ENCODE measurements at places on chromosomes 2 and 18.

DNA sequence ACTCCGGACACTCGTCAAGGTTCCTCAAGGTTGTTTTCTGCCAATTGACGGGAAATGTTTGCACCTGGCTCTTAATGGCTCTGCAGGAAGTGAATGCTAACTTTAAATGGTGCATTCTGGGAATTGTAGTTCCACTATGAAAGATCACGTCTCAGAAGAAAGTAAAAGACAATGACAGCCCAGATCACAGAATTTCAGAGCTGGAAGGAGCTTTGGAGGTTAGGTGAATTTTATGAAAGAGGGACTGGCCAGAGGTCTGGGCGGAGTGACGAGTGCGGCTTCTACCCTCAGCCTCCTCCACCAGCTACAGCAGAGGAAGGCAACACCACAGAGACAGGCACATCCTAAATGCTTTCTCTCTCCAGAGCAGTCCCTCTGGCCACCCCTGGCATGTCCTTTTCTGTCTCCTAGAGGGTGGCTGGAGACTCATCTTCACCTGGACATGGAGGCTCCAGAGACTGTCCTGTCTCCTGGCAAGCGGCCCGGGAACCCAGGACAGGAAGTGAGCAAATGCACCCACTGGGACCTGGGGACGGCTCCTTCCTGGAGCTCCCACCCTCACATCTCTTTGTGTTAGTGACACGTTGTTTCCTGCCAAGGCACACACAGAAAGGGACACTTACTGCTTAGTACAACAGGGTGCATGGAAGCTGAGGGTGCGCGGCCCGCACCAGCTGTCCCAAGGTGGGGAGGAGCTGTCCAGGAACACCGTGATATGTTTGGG is 19.4 kb downstream of the THAP4 start:
- no peak for DNase-seq
- no peaks in the 10 kb centered on the region for H3K36me3 ChIP-seq
- peak overlapping the region; percentile 25 for H3K4me3 ChIP-seq

DNA sequence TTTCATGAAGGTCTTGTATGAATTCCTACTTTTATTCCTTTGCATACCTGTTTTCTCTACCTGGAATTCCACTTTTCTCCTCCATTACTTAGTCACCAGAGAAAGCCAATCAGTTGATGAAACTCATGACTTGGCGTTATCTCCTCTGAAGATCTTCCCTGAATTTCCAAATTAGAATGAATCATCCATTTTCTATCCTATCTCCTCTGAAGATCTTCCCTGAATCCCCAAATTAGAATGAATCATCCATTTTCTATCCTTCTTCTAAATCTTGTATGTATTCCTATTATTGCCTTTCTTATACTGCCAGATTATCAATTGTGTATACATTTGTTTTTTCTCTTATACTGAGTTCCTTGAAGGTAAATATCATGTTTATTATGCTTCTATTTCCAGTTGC is 440.4 kb downstream of the CCDC85A start:
- H3K36me3 ChIP-seq = no peaks in the 10 kb centered on the region
- no peak for DNase-seq
- H3K27me3 ChIP-seq = no peaks in the 10 kb centered on the region
- no peak overlapping the region for H3K27ac ChIP-seq
- no peak overlapping the region for H3K4me3 ChIP-seq

GRCh38 chr2:240640939-240641338 is 15.7 kb downstream of the GPR35 start:
- peak; percentile 54 for DNase-seq
- H3K27me3 ChIP-seq = peaks cover 28% of the 10 kb centered on the region
- H3K4me1 ChIP-seq = no peaks in the 10 kb centered on the region
- H3K36me3 ChIP-seq = no peaks in the 10 kb centered on the region
- H3K27ac ChIP-seq = no peak overlapping the region

GRCh38 chr18:8400193-8400752 is 209.0 kb upstream of the RAB12 start:
- no peak overlapping the region for H3K27ac ChIP-seq
- H3K4me1 ChIP-seq = no peaks in the 10 kb centered on the region
- H3K36me3 ChIP-seq = no peaks in the 10 kb centered on the region

DNA sequence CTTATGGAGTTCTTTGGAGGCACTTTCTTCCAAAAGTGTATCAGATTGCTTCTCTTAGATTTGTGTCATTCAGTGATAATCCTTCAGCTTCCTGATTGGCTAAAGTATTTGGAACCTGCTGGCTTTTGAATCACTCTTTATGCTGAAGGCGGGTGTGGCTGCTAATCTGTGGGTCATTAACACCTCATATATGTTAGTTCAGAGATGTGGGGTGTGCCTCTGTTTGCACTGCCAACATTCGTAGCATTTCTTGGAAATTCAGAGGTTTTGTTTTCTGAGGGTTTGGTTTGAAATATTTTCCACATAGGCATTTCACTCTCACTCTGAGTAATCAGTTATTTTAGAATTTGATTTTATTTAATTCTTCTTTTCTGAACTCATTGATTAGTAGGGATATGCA is 1604.4 kb upstream of the ACVR2A start:
- no peaks in the 10 kb centered on the region for H3K4me1 ChIP-seq
- no peak overlapping the region for H3K4me3 ChIP-seq
- no peak for DNase-seq
- no peaks in the 10 kb centered on the region for H3K36me3 ChIP-seq
- no peak overlapping the region for H3K27ac ChIP-seq

DNA sequence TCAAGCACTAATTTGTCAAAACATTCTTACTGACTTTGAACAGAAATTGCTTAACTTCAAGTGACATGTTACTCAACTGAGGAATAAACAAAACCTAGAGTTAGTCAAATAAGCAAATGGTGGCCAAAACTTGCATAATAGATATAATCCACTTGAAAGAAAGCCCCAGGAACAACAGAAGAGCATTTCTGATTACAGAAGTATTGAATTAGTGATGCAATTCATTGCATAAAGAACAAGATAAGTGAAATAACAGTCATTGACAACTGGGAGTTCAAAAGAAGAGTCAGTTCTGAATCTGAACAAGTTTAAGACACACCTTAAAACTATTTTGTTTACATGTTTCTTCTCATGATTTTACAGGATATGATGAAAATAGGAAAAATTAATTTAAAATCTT is 30.8 kb downstream of the COBLL1 start:
- no peak for DNase-seq
- H3K36me3 ChIP-seq = no peaks in the 10 kb centered on the region

- H3K4me1 ChIP-seq = no peaks in the 10 kb centered on the region
- no peak for DNase-seq
- H3K4me3 ChIP-seq = no peak overlapping the region
- no peak overlapping the region for H3K27ac ChIP-seq
Measured at GRCh38 chr2:30677231-30677630, 130.0 kb downstream of the CAPN13 start.

DNA sequence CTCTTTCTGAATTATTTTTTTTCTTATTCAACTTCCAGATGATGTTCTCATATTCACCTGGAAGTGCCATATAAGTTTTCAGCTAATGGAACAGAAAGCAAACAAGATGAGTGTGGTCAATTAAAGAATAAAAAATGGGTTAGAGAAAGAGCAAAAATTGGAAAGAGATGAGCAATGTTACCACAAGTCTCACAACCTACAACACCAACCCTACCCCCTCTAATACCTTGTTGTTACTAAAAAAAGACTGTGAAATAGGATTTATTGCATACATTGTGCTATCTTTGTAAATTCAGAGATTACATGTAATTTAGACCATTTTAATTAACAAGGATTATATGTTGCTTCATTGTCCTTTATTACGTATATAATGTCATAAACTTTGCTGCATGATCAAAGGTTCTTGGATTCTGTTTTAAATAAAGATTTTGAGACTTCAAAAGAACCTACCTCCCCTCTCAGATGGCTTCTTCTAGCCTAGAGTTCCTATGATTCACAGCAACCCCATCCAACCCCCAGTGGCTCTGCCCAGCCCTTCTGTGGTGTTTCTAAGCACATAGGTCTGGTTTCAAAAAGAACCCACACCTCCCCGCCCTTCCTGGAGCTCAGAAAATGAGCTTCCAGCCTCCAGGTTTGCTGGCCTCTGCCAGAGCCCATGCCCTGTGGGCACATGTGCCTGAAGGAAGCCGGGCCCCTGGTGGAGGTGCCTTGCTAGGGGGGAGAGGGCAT is 24.7 kb downstream of the LGALSL start:
- H3K4me3 ChIP-seq = no peak overlapping the region
- no peaks in the 10 kb centered on the region for H3K27me3 ChIP-seq
- no peak overlapping the region for H3K27ac ChIP-seq

- H3K4me3 ChIP-seq = no peak overlapping the region
- no peak for DNase-seq
- no peaks in the 10 kb centered on the region for H3K27me3 ChIP-seq
- H3K36me3 ChIP-seq = no peaks in the 10 kb centered on the region
- H3K27ac ChIP-seq = no peak overlapping the region
Measured at GRCh38 chr2:233035426-233036161, 3.1 kb downstream of the NEU2 start.

DNA sequence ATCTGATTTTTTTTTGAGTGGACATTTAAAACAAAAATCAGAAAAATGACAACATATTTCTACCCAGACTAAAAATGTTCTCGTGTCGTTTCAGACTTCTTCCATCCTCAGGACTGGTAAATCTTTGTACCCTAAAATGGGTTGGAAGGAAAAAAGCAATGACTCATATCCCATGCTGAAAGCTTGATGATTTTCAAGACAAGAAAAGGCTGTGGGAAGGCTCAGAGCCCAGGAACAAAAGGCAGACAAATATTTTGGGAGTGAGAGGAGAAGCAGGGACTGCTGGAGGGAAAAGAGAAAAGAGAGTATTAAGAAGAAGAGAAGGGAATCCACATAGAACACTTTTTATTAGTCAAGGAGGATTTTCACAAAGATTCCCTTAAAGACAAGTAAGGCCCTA is 77.1 kb upstream of the CTAGE1 start:
- H3K36me3 ChIP-seq = no peaks in the 10 kb centered on the region
- H3K4me3 ChIP-seq = no peak overlapping the region
- DNase-seq = no peak
- no peak overlapping the region for H3K27ac ChIP-seq

- H3K4me3 ChIP-seq = no peak overlapping the region
- peaks cover 3% of the 10 kb centered on the region for H3K27me3 ChIP-seq
- peak overlapping the region; percentile 47 for H3K27ac ChIP-seq
- H3K4me1 ChIP-seq = peaks cover 39% of the 10 kb centered on the region
Measured at GRCh38 chr2:9753665-9754531, 89.4 kb upstream of the TAF1B start.

- H3K27ac ChIP-seq = no peak overlapping the region
- peak; percentile 48 for DNase-seq
- H3K4me1 ChIP-seq = no peaks in the 10 kb centered on the region
- H3K36me3 ChIP-seq = no peaks in the 10 kb centered on the region
Measured at GRCh38 chr2:158024288-158024898, 77.3 kb upstream of the UPP2 start.

DNA sequence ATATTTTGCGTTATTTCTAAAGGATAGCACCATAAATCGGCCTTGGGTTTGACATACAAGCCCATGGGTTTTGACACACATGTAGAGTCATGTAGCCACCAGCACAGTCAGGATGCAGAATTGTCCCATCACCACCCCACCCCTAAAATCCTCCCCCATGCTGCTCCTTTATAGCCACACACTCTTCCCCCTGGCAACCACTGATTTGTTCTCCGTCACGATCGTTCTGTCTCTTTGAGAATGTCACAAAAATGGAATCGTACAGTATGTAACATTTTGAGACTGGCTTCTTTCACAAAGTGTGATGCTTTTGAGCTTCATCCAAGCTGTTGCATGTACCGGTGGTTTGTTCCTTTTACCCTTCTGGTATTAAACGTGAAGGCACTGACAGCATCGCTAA is 39.1 kb downstream of the CRACDL start:
- DNase-seq = no peak
- no peaks in the 10 kb centered on the region for H3K27me3 ChIP-seq
- no peak overlapping the region for H3K4me3 ChIP-seq
- no peaks in the 10 kb centered on the region for H3K36me3 ChIP-seq
- H3K27ac ChIP-seq = no peak overlapping the region

All from transverse colon (tissue), 4 donors.